ENCODE measurements at places on chromosomes 1 and 21. TPM values are rescaled to one million over a fixed set of nuclear protein-coding genes. Genes with fewer than 3 reads are reported as not detected.

The PTPN22 gene
- 2.3 TPM for total RNA-seq

The MYOG gene
- total RNA-seq = not detected

The TRIM46 gene
- 9.9 TPM for total RNA-seq

The RAP1GAP gene
- total RNA-seq = not detected

The MAP3K7CL gene
- total RNA-seq = 9.9 TPM

Data from glomerular endothelial cell (primary cell).